ENCODE measurements at places on chromosomes 6 and 20.

DNA sequence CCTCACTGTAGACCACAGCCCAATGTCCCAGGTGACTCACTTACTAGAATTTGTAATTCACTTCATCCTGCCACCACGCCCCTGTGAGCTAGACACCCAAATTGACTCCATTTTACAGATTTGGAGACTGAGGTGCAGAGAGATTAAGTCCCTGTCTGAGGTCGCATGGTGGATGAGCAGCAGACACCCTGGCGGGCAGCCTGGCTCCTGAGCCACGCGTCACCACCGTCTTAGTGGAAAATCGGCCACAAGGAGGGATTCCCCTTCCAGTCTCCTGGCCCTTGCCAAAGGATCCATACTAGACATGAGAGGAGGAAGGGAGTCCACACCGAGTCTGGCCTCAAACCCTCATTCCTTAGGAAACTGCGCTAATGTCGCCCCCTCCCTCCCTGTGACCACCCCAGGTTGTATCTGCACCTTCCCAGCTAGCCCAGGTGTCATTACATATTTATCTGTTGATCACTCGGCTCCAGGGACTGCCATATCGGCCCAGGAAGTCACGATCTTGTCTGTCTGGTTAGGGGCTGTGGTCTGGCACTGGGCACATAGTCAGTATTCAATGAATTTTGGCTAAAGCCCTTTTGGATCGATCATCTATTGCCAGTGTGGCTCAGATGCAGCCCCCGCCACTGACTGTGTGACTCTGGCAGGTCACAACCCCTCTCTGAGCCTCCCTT, 25.7 kb upstream of the PTGIS start:
- peak; percentile 70 for DNase-seq

GRCh38 chr20:47679462-47679861, 105.8 kb downstream of the SULF2 start:
- DNase-seq: no peak

DNA sequence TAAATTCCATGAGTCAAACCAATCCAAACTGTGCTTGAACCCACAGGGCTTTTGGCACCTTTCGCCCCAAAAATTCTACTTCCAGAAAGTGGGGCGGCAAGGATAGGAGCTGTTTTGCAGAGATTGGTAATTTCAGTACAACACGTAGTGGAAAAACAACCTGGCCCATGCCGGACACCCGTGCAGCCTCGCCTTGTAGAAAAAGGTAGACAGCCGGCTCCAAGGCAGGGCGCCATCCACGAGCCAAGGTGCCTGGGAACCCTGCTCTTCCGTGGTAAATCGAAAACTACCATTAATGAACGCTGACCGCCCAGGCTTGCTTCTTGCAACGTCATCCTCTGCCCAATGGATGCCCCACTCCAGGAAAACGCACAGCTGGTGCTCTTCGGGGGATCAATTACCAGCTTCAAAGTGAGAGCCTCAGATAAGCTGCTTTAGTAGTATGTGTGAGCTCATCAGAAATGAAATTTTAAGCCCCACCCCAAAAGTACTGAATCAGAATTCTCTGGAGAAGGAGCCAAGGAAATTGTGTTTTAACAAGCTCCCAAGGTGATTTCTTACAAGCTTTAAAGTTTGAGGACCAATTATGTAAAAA, 1.8 kb downstream of the OOEP start:
- DNase-seq: no peak

DNA sequence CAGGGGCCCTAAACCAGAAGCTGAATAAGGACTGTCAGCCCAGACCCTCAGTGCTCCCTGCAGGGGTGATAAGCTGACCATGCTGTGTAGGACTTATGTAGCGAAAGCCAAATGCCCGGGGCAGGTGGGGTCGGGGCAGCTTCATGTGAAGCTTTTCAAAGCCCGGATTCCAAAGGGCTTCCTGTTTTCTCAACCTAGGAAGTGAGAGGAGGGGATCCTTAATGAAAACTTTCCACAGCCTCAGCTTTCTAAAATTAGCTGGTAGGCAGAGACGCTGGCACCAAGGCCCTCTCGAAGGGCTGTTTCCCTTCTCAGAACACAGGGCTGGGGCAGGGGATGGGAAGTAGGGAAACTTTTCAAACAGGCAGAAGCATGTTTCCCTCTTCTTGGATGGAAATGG, 148.9 kb downstream of the NFATC2 start:
- no peak for DNase-seq

- DNase-seq: no peak
Observed at GRCh38 chr6:16108921-16109658, 19.8 kb upstream of the MYLIP start.

DNA sequence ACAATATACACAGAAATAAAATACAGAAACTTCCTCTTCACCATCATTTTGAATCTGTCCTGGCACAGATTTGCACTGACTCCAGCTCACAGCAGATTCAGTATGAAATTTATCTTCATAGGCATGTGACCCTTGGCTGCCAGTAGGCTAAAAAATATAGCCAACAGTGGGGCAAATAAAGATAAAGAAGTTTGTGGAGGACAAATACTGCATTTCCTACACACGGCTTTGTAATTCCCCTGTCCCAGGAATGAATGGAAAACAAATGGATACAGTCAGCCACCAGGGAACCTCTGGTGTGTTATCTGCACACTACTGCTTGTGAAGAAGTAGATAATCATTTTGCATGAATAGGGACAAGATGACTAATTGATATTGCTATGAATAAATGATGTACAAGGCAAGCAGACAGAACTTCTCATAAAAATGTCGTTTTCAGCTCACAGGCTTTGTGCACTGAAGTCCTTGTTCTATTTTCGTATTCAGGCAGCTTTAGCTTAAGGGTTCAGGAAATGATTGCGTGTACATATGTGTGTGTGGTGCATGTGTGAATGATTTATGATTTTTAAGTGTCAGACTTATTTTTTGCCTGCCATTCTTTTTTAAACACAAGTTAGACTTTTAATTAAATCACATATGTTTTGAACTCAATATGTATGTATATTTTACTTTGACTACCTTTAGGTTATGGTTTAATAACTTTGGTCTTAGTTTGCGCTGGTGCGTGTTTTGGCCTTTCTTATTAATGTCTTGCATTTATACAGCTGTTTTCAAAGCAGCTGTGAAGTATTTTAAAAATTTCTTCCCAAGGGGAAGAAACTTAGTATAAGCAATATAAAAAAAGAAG, 543.8 kb upstream of the JAG1 start:
- no peak for DNase-seq

DNA sequence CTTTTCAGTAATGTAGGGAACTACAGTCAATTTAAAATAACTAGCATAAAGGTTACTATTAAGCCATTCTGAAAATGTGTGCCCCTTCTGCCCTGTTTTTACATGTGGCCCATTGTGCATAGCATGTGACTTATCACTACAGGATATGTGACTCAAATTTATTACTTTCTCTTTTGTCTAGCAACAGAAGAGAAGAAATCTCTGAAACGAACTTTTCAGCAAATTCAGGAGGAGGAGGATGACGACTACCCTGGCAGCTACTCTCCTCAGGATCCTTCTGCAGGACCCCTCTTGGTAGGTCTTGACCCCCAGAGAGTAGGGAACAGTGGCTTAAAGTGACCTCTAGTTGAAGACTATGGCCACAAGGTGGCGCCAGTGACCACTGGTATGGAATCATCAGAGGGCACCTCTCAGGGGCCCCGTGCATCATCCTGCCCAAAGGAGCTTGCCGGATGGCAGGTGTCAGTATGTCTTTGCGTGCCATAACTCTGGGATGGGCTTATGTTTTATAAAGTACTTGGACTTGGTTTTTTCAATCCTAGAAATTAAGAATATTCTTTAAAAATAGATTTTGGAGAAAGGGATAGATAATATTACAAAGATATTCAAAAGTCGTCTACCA, 23.9 kb downstream of the RPRD1B start:
- DNase-seq: peak; percentile 81

GRCh38 chr6:116090251-116090650, 10.4 kb upstream of the NT5DC1 start:
- no peak for DNase-seq

GRCh38 chr6:44740566-44741120, 353.1 kb downstream of the CDC5L start:
- no peak for DNase-seq

- DNase-seq: no peak
Observed at GRCh38 chr6:15616261-15616660, 46.6 kb downstream of the DTNBP1 start.

DNA sequence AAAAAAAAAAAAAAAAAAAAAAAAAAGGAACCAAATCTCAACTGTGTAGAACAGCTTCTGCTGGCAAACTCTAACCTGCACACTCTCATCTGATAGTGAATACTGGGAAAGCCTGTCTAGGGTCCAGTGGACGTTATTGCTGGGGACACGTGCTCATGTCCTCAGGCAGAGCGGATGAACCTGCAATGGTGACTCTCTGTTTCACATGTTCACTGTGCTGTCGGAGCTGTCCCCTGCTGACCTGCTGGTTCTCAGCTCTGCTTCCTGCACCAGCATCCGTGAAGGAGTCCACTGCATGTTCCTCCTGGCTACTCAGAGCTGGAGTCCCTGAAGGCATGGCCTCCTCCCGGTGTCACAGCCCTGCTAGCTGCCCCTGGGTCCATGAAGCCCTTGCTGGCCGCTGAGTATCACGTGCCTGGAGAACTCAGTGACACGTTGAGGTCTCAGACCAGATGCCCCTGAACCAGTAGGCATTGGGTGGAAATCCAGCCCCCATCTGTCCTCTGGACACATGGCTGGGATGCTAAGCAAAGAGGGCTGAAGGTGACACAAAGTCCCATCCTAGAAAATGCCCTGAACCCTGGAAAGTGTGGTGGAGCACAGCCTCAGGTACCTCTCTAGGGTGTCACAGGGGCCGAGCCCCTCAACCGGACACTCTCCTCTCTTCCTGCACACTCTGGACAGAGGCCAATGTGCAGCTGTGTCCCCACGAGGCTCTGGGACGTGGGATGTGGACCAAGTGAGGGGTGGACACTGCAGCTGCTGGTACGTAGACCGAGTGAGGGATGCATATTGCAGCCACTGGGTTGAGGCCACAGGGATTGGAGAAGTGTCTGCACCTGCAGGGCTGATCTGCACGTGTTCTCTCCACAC, 54.9 kb upstream of the FRMD1 start:
- DNase-seq: no peak

Measured in activated CD4-positive, alpha-beta T cell treated with anti-CD3 and anti-CD28 coated beads for 48 hours (primary cell).